Activated T-helper 1 cell treated with anti-CD3 and anti-CD28 coated beads, Interleukin-2, amount 50 U/mL, for 16 hours (primary cell): ENCODE measurements at places on chromosomes 2 and 18.

- no peak for DNase-seq
Observed at GRCh38 chr2:68512966-68513365, 45.6 kb downstream of the APLF start.

- DNase-seq = no peak
Observed at GRCh38 chr18:23470620-23471387, 17.7 kb downstream of the RIOK3 start.

DNA sequence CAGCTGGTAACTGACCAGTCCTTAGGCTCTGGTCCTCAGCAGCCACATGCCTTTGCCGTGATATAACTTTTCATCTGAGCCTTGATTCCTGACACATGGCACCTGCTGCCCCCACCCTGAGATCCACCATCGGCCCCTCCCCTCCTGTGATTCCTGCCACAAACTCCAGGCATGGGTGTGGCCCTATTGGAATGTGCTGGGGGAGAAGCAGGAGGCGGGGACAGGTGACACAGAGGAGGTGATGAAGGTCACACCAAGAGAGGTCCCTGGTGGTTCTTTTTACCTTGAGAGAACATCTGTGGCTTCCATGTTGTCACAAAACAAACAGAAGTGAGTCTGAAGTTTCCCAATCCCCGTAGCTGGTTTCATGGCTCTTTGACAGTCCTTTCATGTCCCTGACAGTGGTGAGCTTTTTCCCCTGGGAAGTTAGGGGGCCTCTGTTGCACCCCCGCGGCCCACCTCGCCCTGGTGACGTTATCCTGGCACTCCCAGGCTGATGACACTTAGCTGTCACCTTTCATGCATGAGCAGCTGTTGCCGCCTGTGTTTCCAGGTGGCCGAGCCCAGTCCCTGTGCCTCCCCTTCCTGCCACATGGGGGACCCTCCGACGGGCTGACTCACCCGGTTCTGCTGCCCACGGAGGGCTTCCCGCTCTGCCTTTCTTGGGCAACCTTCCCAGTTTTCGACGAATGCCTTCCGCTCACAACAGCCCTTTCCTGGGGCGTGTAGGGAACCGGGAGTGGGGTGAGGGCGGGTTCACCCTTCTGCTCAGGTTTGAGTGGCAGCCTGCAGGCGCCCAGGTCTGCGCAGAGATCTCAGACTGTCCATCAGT lies 66.3 kb upstream of the GLI2 start:
- DNase-seq = no peak

DNA sequence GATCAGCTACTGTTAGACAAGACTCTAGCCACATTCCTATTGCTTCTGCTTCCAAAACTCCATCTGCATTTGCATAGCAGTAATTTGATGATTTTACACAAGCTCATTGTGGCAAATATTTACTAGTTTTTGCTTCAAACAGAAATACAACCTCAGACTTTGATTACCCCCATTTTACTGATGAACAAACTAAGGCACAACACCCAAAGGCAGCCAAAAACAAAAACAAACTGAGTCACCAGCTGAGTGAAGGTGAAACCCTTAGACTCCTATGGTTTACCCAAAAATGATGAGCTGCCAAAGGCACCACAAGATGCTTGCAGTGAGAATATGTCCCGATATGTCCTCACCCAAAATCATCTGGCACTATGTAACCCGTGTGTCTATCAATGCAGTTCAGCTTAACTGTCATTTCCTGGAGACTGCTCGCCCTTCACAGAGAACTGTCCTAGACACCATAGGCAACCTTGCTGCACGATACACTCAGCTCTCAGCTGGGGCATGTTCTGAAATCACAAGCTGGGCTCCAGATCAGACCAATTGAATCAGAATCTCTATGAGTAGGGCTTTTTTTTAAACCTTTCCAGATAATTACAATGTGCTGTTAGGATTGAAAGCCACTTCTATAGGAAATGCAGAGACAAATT lies 4.1 kb upstream of the EVA1A start:
- no peak for DNase-seq

- DNase-seq = no peak
Observed at GRCh38 chr2:43097644-43098408, 128.6 kb downstream of the ZFP36L2 start.

- no peak for DNase-seq
Observed at GRCh38 chr2:55879976-55880375, 43.6 kb downstream of the EFEMP1 start.
